ENCODE measurements at places on chromosomes 16 and 17.
A peak's percentile ranks its signal among the peaks of the same experiment; 100 is the strongest.

- DNase-seq: no peak
- peak overlapping the region; percentile 45 for H3K27ac ChIP-seq
- H3K4me1 ChIP-seq: peaks cover 18% of the 10 kb centered on the region
- no peaks in the 10 kb centered on the region for H3K27me3 ChIP-seq
Measured at GRCh38 chr16:74448990-74449389, 27.7 kb upstream of the CLEC18B start.

DNA sequence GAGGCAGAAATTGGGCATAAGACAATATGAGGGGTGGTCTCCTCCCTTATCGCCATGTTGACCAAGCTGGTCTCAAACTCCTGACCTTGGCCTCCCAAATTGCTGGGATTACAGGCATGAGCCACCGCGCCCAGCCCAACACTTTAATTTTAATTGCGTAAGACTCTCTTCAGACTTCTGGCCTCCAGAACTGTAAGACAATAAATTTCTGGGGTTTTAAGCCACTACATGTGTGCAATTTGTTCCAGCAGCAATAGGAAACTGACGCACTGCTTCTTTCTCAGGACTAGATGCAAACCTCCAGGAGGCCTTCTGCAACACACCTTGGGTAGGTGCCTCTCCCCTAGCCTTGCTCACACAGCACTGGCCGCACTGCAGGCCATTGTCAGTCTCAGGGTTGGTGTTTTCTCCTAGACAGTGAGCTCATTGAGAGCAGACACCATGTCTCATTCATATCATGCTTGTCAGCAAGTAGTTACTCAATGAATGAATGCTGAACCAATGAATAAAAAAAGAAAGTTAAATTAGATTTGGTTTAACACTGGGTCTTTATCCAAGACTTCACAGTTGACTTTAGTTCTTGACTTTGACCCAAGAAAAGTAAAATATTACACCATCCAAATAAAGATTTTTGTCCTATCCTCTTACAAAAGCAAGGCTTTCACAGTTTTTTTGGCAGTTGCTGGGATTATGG is 5.5 kb upstream of the ACSF2 start:
- no peaks in the 10 kb centered on the region for H3K27me3 ChIP-seq
- H3K27ac ChIP-seq: peak overlapping the region; percentile 96
- no peak overlapping the region for H3K4me3 ChIP-seq
- DNase-seq: no peak
- peaks cover 9% of the 10 kb centered on the region for H3K36me3 ChIP-seq

- peak; percentile 58 for DNase-seq
- peaks cover 61% of the 10 kb centered on the region for H3K27me3 ChIP-seq
- peak overlapping the region; percentile 96 for H3K4me3 ChIP-seq
- peak overlapping the region; percentile 93 for H3K27ac ChIP-seq
Measured at GRCh38 chr17:48543107-48543853, 1.6 kb downstream of the HOXB2 start.

GRCh38 chr17:12865769-12866168 is 76.5 kb downstream of the ARHGAP44 start:
- no peaks in the 10 kb centered on the region for H3K27me3 ChIP-seq
- no peaks in the 10 kb centered on the region for H3K36me3 ChIP-seq
- no peak for DNase-seq
- H3K27ac ChIP-seq: no peak overlapping the region
- H3K4me1 ChIP-seq: no peaks in the 10 kb centered on the region

Data from naive B cell (primary cell).